Stomach (tissue), 19 donors: ENCODE measurements at places on chromosomes 6 and 20. TPM values are rescaled to one million over a fixed set of nuclear protein-coding genes. Genes with fewer than 3 reads are reported as not detected.

- peak; percentile 59 for DNase-seq
Measured at GRCh38 chr20:63567386-63568169, 6.5 kb downstream of the HELZ2 start.

DNA sequence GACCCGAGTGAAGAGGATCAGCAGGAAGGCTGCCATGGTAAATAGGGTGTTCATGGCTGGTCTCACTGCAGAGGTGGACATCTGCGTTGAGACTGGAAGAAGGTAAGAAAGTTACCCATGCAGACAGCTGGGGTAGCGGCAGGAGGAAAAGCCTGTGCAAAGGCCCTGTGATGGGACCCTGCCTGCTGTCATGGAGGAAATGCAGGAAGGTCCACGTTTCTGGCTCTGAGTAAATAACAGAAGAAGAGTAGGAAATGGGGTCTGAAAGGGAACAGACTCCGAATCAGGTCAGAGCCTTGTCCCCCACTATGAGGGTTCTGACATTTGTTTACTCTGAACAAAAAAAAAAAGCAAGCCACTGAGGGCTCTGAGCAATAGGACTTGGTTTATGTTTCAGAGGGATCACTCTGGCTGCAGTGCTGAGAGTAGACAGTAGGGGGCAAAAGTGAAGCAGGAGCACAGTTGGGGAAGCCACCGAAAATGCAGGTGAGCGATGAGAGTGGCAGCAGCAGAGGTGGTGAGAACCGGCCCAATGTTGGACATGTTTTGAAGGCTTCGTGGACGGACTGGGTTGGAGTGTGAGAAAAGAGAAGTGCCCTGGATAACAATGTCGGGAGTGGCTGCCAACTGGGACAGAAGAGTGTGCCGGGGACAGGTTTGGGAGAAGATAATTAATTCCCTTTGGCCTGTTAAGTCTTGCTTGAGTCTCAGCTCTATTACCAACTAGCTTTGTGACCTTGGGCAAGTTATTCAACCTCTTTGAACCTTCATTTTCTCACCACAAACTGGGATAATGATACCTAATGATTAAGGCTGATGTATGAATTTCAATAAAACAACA is 57.9 kb upstream of the MAP7 start:
- DNase-seq: peak; percentile 81

- no peak for DNase-seq
Measured at GRCh38 chr20:38745757-38746156, 2.5 kb upstream of the ACTR5 start.

DNA sequence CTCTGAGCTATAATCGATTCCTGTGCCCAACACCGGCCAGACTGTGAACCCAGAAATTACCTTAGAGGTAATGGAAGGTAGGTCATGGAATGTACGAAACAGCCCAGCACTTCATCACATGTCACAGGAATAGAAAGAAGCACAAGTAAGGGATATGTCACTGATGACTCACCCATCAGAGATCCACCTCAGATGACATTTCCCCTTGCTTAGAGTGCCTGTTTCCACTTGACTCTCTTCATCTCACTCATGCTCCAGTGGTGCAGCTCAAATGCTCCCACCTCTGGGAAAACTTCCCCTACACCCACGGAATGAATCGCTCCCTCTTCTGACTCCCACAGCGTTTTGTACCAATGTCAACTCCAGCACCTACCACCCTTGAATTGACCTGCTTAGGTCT is 381.6 kb upstream of the CNR1 start:
- no peak for DNase-seq

DNA sequence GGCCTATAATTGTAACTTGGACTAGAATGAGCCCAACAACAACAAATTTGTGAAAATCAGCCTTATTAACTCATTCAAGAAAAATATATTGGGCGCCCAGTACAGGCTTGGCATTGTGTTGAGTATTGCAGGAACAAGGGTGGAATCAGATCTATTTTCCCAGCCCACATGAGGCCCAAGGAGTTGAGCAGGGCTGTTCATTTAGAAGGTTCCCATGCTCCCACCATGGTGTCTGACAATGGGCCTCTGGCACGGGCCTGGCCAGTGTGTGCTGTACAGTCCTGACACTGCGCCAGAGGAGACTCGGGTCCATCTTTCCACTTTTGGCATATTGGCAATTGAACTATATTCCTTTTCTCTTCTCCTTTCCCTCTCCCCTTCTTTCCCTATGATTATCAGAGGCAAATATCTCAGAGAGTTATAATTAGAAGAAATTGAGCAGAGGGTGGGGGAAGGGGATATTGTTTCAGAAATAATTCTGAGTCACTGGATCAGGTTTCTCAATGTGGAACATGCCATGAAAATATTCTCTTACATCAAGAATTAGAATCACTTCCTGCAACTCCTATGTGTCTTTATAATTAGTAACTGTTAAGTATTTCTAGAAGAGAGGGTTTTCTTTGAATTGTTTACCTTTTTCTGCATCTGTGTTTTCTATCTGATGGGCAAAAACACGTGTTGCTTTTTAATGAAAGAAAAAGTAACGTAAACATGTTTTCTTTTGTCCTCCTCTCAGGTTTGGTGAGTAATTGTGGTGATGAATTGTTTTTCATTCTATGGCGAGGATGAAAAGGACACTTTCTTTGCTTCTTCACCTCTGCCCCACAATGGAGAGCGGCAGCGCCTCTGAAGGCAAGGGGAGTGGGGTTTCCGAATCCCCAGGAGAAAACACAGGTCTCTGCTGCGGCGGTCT is 209.4 kb downstream of the FOXA2 start:
- DNase-seq: no peak

DNA sequence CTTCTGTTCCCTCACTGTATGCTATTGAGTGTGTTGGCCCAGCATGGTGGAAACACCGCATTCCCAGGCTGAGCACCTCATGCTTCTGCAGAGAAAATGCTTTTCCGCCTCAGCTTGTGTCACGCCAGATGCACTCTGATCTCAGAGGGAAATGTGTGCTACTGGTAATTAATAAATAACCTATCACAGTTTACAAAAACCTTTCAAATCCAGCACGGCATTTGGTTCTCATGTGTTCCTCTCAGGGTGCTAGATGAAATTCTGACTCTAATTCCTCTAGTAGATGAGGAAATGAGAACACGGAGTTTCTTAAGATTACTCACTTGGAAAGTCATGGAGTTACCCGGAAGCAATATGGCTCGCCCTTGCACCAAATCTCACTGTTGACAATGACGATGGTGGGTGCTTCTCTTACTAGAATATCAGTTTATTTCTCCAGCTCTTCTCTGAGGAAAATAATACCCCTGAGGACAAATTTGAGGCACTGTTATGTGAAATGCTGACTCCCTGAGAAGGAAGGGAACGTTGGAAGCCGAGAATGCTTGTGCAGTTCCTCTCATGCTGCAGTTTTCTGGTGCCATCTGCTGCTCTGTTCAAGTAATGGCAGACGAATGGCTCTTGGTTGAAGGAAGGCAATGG is 116.6 kb downstream of the RNF144B start:
- peak; percentile 55 for DNase-seq

GRCh38 chr20:6829510-6830116 is 62.1 kb downstream of the BMP2 start:
- no peak for DNase-seq

- DNase-seq: no peak
Measured at GRCh38 chr6:49906526-49906925, 40.2 kb upstream of the CRISP1 start.

- DNase-seq: no peak
Measured at GRCh38 chr6:40688214-40688761, 101.1 kb upstream of the LRFN2 start.

- no peak for DNase-seq
Measured at GRCh38 chr6:112576423-112576822, 229.3 kb downstream of the RFPL4B start.

- no peak for DNase-seq
Measured at GRCh38 chr6:45773906-45774305, 241.8 kb downstream of the CLIC5 start.

DNA sequence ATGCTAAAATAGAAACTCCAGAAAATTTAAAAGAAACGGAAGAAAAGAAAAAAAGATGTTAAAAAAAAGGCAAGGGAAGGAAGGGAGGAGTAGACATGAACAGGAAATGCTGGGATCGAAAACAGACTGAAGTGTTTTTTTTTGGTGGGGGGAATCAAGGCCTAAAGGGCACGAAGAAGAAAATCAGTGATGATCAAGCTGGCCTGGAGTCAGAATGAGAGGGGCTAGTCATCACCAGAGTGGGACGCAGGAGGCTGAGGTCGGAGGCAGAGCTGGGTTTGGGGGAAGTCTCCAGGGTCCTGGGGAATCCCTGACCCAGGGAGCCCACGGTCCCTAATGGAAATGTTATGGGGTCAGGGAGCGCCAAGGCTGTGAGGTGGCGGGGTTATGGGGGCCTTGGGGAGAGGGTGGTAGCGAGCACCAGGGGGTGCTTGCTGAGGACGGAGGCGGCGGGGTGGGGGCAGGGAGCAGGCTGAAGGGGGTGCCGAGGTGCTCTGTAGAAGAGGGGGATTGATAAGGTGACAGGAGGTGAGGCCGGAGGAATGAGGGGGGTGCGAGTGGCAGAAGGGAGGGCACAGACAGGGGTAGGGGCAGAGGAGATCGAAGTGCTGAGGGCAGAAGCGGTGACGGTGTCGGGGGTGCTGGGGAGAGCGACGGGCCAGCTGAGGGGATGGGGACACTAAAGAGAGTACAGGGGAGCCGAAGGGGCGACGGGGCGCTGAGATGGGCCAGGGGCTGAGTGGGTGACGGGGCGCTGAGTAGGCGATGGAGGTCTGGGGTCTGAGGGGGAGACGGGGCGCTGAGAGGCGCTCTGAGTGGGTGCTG is 684 bp downstream of the ZNFX1 start:
- DNase-seq: no peak

GRCh38 chr20:63694584-63695423 is 1.6 kb upstream of the TNFRSF6B start:
- DNase-seq: peak; percentile 21

GRCh38 chr20:25207960-25208534 is 12.5 kb downstream of the ENTPD6 start:
- DNase-seq: no peak

DNA sequence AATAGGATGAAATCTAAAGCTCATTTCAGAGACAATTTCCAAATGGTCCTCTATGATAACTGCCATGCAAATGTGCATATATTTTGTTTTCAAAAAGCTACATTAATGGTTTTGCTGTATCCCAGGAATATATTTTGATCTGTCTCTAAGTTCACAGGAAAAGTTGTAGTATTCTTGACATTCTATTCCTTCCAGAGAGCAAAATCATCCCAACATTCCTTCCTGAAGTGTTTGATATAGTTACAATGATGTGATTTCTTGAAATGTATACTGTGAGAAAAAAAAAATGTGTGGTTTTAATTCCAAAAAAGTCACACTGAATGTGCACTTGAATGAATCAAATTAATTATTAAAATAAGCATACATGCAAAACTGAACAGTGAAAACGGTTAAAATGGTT is 996.0 kb upstream of the CITED2 start:
- DNase-seq: no peak

DNA sequence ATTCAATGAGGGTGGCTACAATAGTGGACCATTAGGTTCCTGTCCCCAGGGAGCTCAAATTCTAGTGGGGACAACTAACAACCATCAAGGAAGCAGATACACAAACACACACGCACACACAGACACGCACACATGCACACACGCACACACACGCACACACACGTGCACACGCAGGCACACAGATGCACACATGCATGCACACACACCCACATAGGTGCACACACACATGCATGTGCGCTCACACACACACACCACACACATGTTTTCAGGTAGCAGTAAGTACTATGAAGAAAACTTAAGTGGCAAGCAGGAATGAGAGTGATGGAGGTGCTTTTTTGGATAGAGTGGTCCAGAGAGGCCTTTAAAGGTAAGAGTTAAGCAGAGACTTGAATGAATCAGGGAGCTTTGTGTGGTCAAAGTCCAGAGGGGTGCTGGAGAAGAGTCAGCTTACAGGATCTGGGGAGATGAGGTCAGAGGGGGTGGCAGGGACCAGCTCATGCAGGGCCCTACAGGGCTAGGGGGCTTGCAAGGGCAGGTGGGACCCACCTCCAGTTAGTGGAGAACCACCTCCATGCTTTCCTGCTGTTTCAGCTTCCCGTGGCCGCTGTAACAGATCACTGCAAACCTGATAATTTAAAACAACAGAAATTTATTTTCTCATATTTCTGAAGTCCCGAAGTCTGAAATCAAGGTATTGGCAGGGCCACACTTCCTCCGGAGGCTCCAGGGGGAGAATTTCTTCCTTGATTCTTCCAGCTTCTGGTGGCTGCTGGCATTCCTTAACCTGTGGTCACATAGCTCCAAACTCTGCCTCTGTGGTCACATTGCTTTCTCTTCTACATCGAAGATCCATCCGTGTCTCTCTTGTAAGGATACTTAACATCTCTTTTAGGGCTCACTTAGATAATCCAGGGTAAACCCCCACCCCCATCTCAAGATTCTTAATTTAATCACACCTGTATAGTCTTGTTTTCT is 6.9 kb upstream of the NSFL1C start:
- DNase-seq: no peak

The MCHR2 gene
- not detected for total RNA-seq

The ZBTB46 gene
- 0.58 TPM for total RNA-seq

The SMOC2 gene
- total RNA-seq: 520 TPM

The PTCHD4 gene
- 0.18 TPM for total RNA-seq

The OR2W1 gene
- total RNA-seq: not detected

The ZNF165 gene
- 1.2 TPM for total RNA-seq
